ENCODE measurements at places on chromosomes 4 and X. TPM values are rescaled to one million over a fixed set of nuclear protein-coding genes. Genes with fewer than 3 reads are reported as not detected.

DNA sequence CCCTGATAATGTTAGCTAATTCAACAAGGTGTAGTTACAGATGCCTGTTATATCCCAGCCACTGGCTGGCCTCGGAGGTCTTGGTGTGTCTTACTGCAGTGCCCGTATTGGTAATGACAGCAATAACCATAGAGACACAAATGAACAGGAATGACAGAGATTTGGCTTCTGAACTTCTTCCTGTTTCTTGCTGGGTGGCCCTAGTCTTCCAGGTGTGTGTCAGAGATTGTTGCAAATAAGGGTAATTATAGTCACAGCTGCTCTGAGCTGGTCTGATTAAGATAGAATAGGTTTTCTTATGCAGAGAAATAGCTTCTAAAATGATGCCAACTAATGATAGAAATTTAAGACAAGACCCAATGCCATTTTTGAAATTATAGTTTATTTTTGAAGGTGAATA lies 64.1 kb upstream of the MAD2L1 start:
- DNase-seq = no peak

GRCh38 chr4:147485167-147485566 lies 4.3 kb downstream of the EDNRA start:
- DNase-seq = no peak

GRCh38 chrX:70174754-70175153 lies 2.5 kb upstream of the DGAT2L6 start:
- DNase-seq = no peak

DNA sequence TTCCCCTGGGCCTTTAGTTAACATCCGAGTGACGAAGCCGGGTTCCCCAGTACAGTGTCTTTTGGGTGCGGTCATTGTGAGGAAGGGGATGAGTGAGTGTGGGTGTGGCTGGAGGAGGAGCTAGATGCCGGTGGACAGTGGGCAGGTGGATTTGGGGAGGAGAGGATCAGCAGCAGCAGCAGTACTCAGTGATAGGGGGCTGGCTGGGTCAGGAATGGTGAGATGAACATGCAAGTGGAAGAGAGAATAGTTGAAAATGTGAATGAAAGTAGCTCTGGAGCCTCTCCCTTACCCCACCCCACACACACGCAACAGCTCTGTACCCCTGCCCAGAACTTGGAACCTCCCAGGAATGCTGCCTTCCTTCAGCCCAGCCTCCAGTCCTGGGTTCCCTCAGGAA lies 4.5 kb downstream of the TSR2 start:
- DNase-seq = no peak

DNA sequence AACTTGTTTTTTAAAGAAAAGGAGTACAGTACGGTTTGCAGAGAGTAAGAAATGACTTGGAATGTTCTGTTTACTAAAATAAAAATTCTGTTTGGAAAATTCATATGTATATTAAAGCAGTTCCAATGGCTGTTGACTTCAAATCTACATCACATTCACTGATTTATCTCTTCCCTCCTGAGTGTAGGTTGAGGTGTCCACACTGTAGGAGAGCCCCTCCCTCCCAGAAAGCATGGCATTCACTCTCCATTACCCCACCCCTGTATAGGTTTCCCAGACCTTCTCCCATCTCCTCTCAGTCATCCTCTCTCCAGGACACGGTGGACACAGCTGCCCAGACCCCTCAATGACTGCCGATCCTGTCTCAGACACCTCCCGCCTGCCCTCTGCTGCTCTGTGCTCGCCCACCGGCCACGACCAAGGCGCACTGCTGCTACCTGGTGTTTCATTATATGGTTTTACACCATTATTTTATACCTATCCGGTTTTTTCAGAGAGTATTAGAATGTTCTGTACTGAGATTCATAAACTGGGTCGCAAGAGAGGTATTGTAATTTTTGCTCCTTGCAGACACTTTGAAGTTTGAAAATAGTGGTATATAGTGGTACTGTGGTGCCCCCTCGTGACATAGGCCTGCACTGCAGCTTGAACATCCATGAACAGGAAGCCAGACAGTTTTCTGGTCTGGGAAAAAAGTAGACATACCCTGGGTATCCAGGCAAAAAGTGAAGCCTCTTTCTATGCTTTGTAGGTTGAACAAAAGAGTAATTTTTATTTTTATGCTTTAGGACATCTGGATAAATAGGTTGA lies 38.8 kb upstream of the BEX4 start:
- peak; percentile 65 for DNase-seq

DNA sequence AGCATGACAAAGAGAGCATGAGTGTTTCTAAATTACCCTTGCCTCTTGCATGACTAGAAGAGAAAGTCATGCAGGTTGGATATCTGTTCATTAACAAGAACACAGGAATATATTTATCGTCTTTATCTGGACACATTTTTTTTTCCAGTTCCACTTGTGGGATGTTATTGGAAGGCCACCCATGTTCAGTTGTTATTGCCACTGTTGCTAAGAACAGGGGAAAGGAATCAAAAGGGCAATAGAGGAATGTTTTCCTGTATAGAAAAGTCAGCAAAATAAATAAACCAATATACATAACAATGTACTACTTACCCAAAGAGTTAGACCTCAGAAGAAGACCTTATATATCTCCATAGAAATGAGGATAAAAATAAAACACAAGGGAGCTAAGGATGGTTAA lies 270.1 kb downstream of the QDPR start:
- DNase-seq = no peak

GRCh38 chrX:153609917-153610835 lies 11.2 kb upstream of the CCNQ start:
- peak; percentile 84 for DNase-seq

GRCh38 chr4:105755375-105755774 lies 46.8 kb downstream of the GSTCD start:
- DNase-seq = no peak

DNA sequence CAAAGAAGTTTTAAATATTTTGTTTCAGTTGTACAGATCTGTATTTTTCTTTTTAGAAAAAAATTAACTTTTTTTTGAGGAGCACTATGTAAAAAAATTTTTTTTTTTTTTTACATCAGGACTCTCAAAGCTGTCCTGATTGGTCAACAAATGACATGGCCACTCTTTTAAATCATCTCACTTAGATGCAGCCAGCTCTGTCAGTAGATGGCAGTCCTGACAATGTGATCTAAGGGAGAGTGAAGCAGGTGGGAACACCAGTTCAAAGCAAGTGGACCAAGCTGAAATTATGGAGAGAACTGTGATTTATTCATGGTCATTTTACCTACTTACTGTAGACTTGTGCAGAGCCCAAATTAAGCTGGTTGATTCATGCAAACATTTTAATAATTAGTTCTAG lies 174.7 kb upstream of the GPRIN3 start:
- DNase-seq = no peak

The ACSL1 gene
- polyA plus RNA-seq = 39.5 TPM

The CEP135 gene
- polyA plus RNA-seq = 7.6 TPM

The SPATA4 gene
- 0.15 TPM for polyA plus RNA-seq

The ASB12 gene
- 27.2 TPM for polyA plus RNA-seq

The RAB33A gene
- 0.75 TPM for polyA plus RNA-seq

The CETN2 gene
- 37.6 TPM for polyA plus RNA-seq
